ENCODE measurements at places on chromosomes 4 and X.

DNA sequence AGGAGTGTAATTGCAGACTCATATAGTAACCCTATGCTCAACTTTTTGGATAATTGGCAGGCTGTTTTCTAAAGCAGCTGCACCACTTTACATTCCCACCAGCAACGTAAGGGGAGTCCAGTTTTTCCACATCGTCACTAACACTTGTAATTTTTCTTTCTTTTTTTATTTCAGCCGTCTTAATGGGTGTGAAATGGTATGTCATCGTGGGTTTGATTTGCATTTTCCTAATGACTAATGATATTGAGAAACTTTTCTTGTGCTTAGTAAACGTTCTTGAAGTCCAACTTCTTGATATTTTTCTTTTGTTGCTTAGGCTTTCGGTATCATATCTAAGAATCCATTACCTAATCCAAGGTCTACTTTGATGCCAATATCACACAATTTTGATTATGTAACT lies 95.3 kb upstream of the IL1RAPL1 start:
- DNase-seq = no peak

DNA sequence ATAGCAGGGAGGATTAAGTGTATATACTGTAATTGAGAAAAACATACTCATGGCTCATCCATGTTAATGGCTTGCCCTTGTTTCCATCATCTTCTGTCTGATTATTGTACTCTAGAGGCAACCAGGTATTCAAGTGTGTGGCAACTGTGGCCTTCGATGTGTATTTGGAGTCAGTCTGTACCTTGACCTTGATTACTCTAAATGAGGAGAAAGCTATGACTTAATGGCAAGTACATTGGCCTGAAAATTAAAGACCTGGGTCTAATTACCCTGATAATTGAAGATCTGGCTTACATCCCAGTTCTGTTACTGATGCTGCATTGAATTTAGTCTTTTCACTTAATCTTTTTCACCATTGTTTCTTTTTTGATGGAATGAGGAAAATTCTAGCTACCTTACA lies 409.2 kb downstream of the CCSER1 start:
- no peak for DNase-seq

GRCh38 chr4:174464949-174465348 lies 57.3 kb downstream of the HPGD start:
- no peak for DNase-seq

GRCh38 chr4:38146383-38146782 lies 186.2 kb downstream of the PTTG2 start:
- no peak for DNase-seq

GRCh38 chrX:28321286-28321685 lies 266.0 kb upstream of the IL1RAPL1 start:
- no peak for DNase-seq

DNA sequence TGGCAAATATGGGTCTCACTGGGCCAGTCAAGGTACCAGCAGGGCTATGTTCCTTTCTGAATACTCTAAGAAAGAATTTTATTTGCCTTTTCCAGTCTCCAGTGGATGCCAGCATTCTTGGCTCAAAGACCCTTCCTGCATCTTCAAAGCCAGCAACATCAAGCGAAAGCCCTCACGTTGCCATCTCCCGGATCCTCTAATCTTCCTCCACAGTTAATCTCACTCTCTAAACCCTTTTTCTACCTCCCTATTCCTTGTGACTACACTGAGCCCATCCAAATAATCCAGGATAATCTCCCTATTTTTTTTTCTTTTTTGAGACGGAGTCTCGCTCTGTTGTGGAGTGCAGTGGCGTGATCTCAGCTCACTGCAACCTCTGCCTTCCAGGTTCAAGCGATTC lies 23.4 kb downstream of the RFC1 start:
- no peak for DNase-seq

- no peak for DNase-seq
Observed at GRCh38 chrX:7074148-7074907, 73.2 kb upstream of the STS start.

DNA sequence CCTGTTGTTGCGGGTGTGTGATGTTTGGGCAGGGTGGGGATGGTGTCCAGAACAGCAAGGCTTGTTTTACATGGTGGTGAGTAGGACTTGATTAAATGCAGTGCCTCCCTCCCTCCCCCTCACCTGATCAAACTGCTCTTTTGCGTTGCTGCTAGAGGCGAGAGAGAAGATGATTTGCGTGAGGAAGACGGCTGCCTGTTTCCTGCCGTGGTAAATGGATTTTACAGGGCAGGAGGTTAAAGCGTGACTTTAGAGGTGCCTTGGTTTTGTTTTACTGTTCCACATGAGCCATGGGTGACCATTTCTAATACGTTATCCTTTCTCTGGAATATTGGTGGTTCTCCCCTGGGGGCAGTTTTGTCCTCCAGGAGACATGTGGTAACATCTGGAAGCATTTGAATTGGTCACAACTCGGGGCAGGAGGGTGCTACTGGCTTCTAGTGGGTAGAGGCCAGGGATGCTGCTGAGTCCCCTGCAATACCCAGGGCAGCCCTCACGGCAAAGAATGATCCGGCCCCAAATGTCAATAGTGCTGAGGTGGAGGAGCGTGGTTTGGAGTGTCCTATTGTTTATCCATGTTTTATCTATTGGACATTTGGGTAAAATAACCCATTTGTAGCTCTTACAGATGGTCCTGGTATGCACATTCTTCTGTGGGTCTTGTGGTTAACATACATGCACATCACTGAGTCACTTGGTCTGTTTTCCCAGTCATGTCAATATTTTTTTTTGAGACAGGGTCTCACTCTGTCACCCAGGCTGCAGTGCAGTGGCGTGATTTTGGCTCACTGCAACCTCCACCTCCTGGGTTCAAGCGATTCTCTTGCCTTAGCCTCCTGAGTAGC lies 73.7 kb downstream of the SHROOM2 start:
- no peak for DNase-seq

GRCh38 chr4:149708513-149709130 lies 107.0 kb downstream of the IQCM start:
- DNase-seq = no peak

DNA sequence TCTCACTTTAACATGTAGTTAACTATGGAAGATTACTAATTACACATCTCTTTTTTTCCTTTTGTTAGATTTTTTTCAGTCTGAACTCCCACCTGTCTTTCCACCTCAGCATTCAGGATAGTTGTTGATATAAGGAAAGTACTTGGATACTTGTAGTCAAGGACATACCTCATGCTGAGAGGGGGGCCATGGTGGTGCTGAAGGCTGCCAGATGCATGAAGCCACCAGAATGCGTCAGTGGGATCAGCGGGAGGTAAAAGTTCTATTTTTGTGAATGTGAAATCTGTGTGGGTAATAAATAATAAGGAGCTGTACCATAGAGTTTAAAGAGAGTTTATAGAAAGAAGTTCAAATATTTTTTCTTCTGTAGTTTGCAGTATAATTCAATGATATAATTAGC lies 13.1 kb upstream of the NDST4 start:
- DNase-seq = no peak

GRCh38 chr4:150569998-150570535 lies 11.9 kb upstream of the MAB21L2 start:
- DNase-seq = no peak

- no peak for DNase-seq
Observed at GRCh38 chr4:98480535-98480934, 177.9 kb downstream of the TSPAN5 start.

DNA sequence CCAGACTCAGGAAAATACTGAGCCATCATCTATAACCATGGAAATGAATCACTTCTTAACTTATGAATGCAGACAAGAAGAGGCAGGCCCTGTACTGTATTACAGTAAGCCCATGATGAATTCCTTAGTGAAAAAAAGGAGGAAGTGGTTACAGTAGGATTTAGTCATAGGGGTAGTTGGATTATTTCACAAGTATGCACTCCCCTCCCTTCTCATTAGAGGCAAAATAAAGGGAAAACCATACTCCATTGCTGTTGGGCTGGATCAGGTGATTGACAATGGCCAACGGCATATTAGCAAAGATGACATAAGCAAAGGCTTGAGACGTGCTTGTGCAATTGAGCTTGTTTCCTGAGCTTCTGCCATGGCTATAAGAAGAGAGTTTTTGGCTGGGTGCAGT lies 181.1 kb upstream of the PRPS2 start:
- DNase-seq = no peak

- no peak for DNase-seq
Observed at GRCh38 chr4:151013491-151013890, 1.6 kb downstream of the LRBA start.

- no peak for DNase-seq
Observed at GRCh38 chr4:107902715-107903114, 28.6 kb upstream of the CYP2U1 start.

- DNase-seq = no peak
Observed at GRCh38 chr4:185201977-185202962, 1.5 kb downstream of the CFAP97 start.

DNA sequence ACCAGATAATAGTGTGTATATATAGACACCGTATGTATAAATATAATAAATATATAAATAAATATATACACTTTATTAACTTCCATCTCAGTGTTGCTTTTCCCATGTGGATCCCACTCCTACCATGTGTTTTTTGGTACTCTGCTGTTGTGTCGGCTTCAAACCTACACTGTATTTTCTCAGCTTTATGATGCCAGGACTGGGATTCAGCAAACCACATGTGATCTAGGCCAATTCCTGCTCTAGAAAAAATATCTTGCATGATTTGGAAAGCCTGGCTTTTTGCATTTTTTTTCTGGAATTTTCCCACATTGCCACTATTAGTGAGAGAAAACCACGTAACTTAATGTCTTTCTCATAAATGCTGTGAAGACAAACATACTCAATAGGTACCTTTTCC lies 55.8 kb downstream of the POLR2B start:
- DNase-seq = no peak

DNA sequence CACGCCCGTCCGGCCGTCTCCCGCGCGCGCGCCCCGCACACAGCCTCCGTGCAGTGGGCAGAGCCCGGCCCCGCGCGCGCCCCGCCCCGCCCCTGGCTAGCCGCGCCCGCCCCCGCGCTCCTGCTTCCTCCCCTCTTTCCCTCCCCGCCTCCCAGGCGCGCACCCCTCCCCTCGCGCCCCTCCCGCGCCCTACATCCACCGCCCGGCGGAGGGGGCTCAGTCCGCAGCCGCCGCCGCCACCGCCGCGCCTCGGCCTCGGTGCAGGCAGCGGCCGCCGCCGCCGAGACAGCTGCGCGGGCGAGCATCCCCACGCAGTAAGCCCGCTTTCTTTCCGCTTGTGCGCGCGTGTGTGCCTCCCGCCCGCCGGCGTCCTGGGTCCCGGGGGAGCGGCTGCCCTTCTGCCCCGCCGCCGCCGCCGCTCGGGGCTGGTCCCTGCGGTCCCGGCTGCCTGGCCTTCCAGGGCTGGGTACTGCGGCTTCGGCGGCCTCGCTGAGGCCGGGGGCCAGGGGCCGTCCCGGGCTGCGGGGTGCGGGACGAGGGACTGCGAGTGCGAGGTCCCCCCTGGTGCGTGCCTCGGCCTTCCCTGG lies at the start of gene FHL1:
FHL1 (plus strand) TSS at position 219 of the 587 bp plus-strand sequence.
- peak; percentile 59 for DNase-seq

DNA sequence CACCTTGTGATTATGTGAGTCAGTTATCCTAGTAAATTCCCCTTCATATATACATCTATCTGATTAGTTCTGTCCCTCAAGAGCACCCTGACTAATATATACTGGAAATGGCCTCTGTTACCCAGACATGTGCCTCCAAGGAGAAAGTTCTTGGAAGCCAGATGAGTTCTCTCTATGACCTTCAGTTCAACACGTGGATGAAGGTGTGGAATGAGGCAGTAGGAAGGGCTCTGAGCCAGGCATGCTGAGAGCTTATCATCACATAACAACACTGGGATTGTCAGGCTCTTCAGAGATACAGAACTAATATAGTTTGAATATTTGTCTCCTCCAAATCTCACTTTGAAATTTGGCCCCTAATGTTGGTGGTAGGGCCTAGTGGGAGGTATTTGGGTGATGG lies 44.4 kb upstream of the DHRSX start:
- no peak for DNase-seq

- no peak for DNase-seq
Observed at GRCh38 chr4:4329496-4329895, 39.4 kb downstream of the ZBTB49 start.

- no peak for DNase-seq
Observed at GRCh38 chr4:145639186-145639698, 20.1 kb downstream of the MMAA start.

DNA sequence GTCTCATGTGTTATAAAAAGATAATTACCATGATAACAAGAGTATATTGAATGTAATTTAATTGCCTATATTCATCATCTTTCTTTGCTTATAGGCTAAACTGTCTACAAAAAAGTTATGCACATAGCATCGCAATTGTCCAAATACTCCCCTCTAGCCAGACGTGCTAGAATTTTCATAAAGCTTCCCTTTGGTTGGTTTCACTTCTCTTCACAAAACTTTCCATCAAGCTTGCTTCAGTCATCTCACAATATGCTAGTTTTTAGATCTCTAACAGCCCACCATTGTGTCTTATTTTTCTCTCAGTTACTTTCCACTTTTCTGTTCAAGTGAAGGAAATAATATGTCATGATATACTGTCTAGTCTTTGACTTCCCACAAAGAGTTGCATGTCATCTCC lies 448.3 kb upstream of the SPANXN1 start:
- DNase-seq = no peak

- DNase-seq = no peak
Observed at GRCh38 chrX:79462458-79462857, 95.3 kb upstream of the ITM2A start.

GRCh38 chrX:114774691-114775090 lies 190.8 kb downstream of the HTR2C start:
- DNase-seq = no peak

GRCh38 chr4:53174823-53175222 lies 191.0 kb downstream of the SCFD2 start:
- DNase-seq = no peak

- DNase-seq = no peak
Observed at GRCh38 chr4:142528433-142528832, 317.7 kb downstream of the INPP4B start.

- DNase-seq = no peak
Observed at GRCh38 chrX:122188751-122189150, 995.3 kb upstream of the GRIA3 start.

DNA sequence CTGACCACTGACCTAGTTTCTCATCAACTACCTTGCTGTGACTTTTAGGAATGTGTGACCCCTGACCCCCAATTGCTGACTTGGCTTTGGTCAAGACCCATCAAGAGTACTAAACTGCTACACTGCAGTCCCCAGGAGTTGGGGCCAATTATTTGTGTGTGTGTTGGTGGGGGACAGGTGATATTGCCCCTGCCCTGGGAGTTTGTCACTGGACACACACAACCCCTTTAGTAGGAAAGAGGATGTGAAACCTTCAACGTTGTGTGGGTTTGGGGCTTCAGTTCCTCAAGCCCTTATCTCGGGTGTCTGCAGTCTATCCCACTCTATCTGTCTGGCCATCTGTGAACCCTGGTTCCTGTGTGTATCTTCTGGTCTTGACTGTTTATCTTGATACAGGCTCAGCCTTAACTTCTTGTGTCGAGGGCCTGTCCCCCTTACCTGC lies 6.5 kb downstream of the SASH3 start:
- no peak for DNase-seq

DNA sequence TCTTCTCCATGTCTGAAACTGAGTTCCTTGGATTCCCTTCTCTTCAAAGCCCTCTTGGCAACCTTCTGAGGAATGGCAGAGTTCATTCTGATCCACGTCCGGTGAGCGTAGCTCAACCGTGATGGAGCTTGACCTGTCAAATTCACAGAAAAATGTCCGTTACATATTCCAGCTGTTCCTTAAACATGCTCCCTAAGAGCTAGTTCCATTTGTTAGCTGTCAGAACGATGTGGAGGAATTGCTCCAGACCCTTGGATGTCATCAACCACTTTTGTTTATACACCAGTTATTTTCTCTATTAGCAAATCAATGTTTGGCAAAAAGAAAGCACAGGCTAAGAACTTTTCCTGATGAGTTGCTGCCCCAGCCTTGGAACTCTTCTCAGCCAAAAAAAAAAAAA lies 50.1 kb downstream of the NHS start:
- DNase-seq = no peak
